ENCODE measurements at places on chromosomes 16 and 17. TPM values are rescaled to one million over a fixed set of nuclear protein-coding genes. Genes with fewer than 3 reads are reported as not detected.

SPATA2L gene
- 6.8 TPM for total RNA-seq

CCL1 gene
- not detected for total RNA-seq

KRTAP4-7 gene
- total RNA-seq: not detected

GJC1 gene
- 7.1 TPM for total RNA-seq

CLEC16A gene
- 15.1 TPM for total RNA-seq

AATK gene
- 0.43 TPM for total RNA-seq

ZNF668 gene
- 9.8 TPM for total RNA-seq

FBXO39 gene
- 0.14 TPM for total RNA-seq

GDPD1 gene
- total RNA-seq: 1.0 TPM

CES1 gene
- total RNA-seq: 2.5 TPM

MIF4GD gene
- 5.3 TPM for total RNA-seq

OR1A1 gene
- not detected for total RNA-seq

MAPT gene
- 0.18 TPM for total RNA-seq

PGP gene
- 7.8 TPM for total RNA-seq

KRTAP9-8 gene
- total RNA-seq: not detected

GLP2R gene
- 0.28 TPM for total RNA-seq

PIMREG gene
- total RNA-seq: 4.3 TPM

AGRP gene
- total RNA-seq: not detected

RGS11 gene
- total RNA-seq: 3.7 TPM

RAD51D gene
- 8.2 TPM for total RNA-seq

ALOX12 gene
- total RNA-seq: not detected

RCVRN gene
- 0.37 TPM for total RNA-seq

C16orf74 gene
- 6.9 TPM for total RNA-seq

CRK gene
- 100 TPM for total RNA-seq

DHRS7C gene
- total RNA-seq: not detected

ACAP1 gene
- 2.1 TPM for total RNA-seq

FOXO3B gene
- 2.1 TPM for total RNA-seq

RMI2 gene
- total RNA-seq: 1.4 TPM

SBK1 gene
- not detected for total RNA-seq

SPG7 gene
- total RNA-seq: 109 TPM

MLYCD gene
- 3.3 TPM for total RNA-seq

TUBB3 gene
- total RNA-seq: 128 TPM

SLC9A5 gene
- 0.85 TPM for total RNA-seq

HSD17B2 gene
- total RNA-seq: 4.4 TPM

GRAPL gene
- not detected for total RNA-seq

CFAP97D1 gene
- under 0.01 TPM for total RNA-seq

GAST gene
- total RNA-seq: not detected

FAM20A gene
- 22.9 TPM for total RNA-seq

ASPA gene
- 7.6 TPM for total RNA-seq

TSR3 gene
- 63.9 TPM for total RNA-seq

NR1D1 gene
- 0.85 TPM for total RNA-seq

FA2H gene
- not detected for total RNA-seq

SLC2A4 gene
- total RNA-seq: 0.28 TPM

ABCA9 gene
- 10.0 TPM for total RNA-seq
